Activated T-helper 17 cell treated with anti-CD3 and anti-CD28 coated beads, Interleukin-2, amount 50 U/mL, for 72 hours (primary cell): ENCODE measurements at places on chromosomes 13 and 19. TPM values are rescaled to one million over a fixed set of nuclear protein-coding genes. Genes with fewer than 3 reads are reported as not detected.

The GFY gene
- total RNA-seq: not detected

DNA sequence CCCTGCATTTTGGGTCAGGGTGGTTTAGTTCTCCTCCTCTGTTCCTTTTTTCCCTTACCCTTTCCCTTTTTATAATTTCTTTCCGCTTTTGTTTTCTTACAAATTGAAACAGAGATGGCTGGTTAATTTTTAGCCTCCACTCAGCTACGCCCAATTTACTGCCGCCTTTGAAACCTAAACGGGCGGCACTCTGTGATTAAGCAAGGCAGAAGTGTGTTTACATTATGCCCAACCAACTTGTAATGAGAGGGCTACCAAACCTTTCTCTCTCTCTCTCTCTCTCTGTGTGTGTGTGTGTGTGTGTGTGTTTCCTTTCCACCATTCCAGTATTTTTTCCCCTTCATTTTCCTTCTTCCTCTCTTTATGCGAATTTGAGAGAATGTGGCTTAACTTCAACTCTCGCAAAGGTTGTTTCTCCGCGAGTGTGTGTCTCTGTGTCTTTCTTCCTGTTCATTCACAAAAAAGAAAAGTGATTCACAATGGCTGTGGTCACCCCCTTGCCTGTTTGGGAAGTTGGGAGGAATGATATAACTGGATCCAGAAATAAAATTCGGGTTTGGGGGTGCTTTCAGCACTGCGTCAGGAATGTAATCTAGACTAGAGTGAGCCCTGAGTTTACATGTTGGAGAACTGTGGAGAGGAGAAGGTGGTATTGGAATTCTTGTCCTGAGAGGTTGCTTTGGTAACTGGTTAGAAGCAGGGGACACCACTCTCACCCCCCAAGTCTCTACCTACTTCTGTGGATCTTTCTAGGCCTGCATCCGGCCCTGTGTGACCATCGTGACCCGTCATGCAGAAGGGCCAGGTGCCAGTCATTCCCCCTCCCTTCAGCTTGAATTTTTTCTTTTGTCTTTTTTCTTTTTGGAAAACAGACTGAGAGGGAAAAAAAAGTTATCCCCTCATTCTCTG lies 31.4 kb downstream of the NFIX start:
- no peak for ATAC-seq

GRCh38 chr19:2215281-2215751 lies 20.8 kb downstream of the PLEKHJ1 start:
- peak; percentile 38 for ATAC-seq

DNA sequence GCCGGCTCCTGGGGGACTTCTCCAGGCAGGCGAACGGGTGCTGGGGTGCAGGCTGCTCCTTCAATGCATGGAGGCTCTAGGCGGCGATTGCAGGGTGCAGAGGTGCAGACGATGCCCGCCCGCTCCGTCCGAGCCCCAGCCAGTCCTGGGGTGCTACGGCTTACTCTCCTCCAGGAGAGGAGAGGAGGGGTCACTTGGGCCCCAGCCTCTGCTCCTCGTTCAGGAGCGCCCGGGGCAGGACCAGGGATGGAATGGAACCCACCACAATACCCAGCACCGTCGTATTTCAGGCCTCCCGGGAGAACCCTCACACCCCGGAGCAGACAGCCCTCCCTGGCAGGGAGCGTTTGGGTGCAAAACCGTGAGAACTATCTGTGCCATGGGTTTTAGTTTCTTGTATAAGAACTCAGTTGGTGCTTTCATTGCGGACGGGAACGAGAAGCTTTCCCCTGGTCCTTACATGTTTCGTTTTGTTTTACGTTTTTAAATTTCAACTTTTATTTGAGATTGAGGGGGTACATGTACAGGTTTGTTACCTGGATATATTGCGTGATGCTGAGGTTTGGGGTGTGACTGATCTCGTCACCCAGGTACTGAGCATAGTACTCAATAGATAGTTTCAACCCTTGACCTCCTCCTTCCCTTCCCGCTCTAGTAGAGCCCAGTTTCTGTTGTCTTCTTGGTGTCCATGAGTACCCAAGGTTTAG lies 46.8 kb downstream of the ARHGEF18 start:
- peak; percentile 46 for ATAC-seq

DNA sequence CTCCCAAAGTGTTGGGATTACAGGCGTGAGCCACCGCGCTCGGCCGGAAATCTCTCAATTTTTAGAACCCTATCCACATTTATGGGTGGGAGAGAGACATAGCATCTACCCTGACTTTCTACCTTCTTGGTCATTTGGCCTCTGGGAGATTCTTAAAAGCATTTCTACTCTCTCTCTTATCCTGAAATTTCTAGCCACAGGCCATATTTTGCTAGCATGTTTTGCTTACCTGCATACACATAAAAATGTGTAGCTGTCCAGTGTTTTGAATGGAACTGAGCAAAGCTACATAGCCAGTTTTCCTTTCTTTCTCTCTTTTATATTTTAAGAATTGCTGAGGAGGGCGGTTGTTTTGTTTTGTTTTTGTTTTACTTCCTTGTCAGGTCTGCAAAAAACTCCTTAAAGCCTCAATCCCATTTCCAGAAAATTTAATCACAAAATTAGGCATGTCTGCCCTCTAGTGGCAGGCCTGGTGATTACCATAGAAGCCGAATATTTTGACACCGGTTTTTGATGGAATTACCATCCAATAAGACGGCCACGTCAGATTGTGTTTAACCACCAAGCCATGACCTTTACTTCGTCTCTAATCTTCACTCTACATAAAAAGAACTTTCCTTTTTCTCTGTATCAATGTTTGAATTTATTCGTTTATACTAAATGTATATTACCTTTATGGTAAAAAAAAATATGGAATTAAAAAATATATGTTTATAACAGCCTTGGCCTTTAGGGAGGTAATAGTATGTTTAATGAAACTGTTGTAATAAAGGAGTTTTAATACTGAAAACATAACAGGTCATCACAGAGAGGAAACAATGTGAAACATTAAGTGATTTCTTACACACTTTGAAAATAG lies 34.4 kb upstream of the OXGR1 start:
- ATAC-seq: no peak

DNA sequence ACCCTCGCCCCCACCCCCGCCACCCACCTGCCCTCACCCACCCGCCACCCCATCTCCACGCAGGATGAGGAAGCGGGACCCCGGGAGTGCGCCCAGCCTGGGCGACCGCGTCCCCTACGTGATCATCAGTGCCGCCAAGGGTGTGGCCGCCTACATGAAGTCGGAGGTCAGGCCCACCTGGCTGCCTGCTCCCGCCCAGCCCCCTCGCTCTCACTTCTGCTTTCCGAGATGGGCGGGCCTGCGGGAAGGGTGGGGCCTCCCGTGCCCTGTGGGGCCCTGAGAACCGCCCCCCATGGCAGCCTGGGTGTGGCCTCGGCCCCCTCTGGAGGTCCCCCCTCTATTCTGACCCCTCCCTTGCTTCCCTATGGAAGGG lies 3.1 kb upstream of the SPIB start:
- no peak for ATAC-seq

DNA sequence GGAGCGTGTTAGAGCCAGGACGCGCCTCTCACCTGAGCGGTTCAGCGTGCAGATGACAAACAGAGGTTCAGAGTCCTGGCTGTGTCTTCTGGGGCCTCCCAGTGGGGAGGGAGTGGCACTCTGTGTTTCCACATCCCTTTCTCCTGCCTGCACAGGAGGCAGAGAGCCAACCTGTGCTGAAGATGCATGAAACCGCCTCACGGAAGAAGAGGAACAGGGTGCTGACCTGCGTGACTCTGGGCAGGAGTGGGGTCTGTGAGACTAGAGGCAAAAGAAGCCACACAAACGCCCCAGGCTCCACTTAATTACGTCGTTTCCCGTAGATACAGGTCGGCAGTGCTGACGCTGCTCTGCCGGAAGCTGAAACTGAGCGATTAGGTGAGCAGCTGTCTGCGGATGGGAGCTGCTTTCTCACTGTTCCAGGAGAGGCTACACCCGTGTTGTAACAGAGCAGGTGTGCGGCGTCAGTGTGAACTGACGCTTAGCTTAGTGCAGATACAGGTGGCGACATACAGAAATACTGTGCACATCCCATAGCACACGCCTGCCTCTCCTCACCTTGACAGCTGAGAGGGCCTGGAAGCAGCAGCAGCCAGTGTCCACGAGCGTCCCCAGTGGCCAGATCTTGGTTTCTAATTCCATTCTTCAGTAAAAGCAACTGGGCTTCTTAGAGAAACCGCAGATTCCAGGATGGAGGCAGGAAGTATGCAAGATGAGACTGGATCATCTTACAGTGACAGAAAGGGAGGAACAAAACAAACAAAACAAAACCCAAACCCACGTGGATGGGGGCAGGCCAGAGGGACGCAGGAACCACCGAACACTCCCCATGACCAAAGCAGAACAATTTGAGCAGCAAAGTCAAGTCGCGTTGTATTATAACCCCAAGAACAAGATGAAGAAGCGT lies 37.7 kb upstream of the MCF2L start:
- no peak for ATAC-seq

The MYO1F gene
- 134 TPM for total RNA-seq

DNA sequence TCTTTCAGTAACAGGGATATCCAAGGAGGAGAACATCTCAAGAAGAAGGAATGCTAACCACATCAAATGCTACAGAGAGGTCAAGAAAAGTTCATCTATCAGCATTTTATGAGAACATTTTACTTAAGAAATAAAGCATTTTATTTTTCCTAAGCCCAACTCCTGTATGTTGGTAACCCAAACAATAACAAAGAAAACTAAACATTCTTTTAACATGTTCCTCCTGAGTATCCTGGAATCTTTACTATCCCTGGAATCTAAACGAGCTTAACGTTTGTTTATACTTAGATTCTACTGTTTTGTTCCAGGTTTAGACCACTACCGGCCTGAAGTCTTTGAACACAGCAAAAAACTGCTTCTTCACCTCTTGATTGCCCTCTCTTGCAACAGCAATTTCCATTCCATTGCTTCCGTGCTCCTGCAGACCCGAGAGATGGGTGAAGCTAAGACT lies 89.7 kb downstream of the ZAR1L start:
- ATAC-seq: no peak

DNA sequence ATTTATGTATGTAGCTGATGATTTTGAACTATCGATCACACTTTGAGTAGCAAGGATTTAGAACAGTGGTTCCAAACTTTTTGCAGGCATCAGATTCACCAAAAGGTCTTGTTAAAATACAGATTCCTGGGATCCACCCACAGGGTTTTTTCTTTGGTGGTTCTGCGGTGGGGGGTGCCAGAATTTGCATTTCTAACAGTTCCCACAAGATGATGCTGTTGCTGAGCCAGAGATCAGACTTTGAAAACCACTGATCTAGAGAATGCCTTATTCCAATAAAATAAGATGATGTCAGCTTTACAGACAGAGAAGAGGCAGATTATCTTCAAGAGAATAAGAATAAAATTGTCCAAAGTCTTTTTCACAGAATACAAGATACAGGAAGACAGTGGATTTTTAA lies 80.9 kb upstream of the SHISA2 start:
- no peak for ATAC-seq

The PODNL1 gene
- total RNA-seq: 1.0 TPM

DNA sequence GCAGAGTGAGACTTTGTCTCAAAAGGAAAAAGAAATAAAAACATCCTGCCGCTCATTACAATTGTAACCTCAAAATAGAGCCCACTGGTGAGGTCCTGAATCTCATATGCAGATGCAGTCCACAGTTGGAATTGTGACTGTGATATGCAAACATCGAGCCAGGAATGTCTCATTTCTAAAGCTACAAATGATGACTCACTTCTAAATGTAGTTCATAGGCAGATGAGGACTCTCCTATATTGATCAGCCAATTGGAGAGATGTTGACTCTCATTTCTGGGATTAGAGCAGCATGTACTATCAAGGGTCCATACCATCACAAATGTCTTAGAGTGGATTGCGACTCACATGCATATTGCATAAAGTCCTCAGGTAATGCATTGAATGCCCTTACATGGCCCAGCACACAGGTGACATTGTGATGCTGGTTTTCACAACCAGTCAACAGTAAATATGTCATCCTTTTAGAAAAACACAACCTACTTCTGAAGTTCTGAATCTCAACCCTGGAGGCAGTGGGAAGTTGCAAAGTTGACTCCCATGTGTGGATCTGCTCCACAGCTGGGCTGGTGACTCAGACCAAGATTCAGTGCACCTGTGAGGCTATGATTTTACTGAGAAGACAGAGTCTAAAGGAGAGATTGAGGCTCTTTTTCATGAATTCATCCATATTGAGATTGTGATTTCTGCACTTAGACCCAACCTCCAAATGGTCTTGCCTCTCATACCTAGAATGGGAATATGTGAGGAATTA lies 16.9 kb upstream of the ZNF254 start:
- peak; percentile 54 for ATAC-seq

DNA sequence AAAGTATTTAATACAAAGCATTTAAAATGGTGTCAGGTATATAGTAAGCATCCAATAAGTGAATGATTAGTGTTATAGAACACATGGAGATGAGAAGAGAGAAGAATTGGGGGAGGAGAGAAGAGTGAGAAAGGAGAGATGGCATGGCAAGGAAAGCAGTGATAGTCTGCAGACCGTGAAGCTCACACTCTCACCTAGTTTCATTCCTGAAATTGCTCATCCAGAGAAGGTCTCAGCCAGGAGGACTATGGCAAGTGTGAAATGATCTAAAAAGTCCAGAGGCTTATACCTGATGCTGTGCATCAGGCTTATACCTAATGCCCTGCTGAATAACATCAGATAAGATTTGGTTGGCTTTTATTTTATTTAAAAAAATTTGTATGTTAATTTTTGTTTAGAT lies 351.6 kb upstream of the KLF12 start:
- peak; percentile 58 for ATAC-seq

- no peak for ATAC-seq
Observed at GRCh38 chr13:26949701-26950502, 189.3 kb upstream of the GPR12 start.

GRCh38 chr19:56885173-56885985 lies 44.9 kb upstream of the PEG3 start:
- ATAC-seq: no peak

The VSTM1 gene
- total RNA-seq: not detected

GRCh38 chr19:52665529-52665928 lies 27.4 kb upstream of the ZNF83 start:
- ATAC-seq: no peak

The CCDC169 gene
- 2.7 TPM for total RNA-seq

The BST2 gene
- total RNA-seq: 130 TPM

DNA sequence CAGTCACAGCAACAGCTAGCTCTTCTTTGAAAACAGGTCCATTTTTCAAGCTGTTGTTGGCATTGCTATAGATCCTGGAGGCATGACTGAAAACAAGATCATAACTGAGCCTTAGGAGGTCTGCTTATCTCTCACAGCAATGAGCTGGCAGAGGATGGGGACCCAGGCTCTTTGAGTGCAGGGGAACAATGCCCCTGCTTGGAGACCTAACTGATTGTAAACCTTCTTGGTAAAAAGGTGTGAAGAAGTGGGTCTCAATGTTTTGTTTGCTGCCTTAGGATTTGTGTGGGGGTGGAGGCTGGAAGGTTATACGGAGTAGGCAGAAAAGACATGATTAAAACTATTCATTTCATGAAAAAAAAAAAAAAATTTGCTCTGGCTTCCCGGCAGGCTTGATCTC lies 94.6 kb downstream of the EFNB2 start:
- ATAC-seq: no peak

DNA sequence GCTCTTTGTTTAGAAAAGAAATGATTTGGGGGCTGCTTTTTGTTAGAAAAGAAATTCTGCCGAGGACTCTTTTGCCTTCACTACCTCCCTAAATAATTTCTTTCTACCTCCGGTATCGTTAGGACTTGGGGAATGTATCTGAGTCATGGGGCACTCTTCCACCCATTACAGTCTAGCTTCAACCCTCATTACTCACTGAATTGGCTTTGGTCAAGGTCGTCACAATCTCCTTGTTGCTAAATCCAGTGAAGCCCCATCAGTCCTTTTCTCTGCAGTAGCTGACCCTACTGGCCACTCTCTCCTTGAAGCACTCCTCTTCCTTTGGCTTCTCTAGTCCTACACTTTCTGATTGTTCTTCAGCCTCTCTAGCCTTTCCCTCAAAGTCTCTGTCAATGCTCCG lies 34.0 kb downstream of the WDR87 start:
- no peak for ATAC-seq
